ENCODE measurements at places on chromosomes 12 and 14.

- DNase-seq, result no peak
Measured at GRCh38 chr12:77442633-77443032, 377.3 kb upstream of the E2F7 start.

- DNase-seq, result no peak
Measured at GRCh38 chr12:50678650-50679365, 85.1 kb upstream of the ATF1 start.

- no peak for DNase-seq
Measured at GRCh38 chr12:95146769-95147168, 70.5 kb downstream of the FGD6 start.

DNA sequence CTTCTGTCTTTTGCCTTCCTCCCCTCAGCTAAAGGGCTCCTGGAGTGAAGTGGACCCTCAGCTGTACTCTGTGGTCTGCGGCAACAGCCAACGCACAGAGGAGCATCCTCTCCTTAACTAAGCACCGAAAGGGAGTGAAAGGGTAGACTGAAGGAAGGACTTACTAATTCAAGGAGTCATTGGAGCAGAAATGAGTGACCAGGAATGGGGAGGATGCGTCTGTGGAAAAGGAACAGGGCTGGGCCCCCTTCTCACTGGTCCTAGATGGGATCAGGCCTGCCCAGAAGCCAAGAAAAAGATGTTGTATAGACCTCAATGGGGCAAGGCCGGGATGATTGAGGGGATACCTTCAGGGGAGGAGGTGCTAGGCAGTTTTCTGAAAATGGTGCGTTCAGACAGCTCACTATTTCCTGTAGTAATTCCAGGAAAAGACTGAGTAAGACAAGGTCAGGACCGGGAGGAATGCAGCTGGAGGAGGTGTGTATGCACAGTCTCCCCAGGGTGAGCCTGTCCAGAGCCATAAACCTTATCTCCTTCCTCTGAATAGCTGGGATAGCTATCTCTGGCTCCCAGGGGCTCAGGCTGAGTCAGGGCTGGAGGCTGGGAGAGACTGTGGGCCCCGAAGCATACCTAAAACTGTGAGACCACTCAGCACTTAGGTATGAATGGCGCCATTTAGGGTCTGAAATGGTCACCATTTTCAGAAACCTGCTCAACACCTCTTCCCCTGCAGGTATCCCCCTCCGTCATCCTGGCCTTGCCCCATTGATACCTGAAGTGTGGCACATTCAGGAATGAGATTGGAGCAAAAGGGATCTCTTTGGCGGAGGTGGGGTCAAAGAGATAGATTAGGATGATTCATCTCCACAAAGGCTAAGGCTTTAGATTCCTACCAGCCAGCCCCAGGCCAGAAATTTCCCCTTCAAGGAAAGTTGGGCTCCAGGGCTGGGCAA, 20.2 kb upstream of the KRT8 start:
- DNase-seq, result no peak

DNA sequence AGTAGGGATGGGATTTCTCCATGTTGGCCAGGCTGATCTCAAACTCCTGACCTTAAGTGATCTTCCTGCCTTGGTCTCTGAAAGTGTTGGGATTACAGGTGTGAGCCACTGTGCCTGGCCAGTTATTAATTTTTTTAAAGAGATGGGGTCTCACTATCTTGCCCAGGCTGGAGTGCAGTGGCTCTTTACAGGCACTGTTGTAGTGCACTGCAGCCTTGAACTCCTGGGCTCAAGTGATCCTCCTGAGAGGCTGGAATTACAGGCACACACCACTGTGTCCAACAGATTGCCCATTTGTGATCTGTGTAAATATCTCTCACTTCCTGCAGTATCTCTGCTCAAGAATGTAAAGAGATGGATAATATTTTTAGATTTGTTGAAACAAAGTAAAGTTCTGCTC, 45.9 kb downstream of the PTPN11 start:
- no peak for DNase-seq

DNA sequence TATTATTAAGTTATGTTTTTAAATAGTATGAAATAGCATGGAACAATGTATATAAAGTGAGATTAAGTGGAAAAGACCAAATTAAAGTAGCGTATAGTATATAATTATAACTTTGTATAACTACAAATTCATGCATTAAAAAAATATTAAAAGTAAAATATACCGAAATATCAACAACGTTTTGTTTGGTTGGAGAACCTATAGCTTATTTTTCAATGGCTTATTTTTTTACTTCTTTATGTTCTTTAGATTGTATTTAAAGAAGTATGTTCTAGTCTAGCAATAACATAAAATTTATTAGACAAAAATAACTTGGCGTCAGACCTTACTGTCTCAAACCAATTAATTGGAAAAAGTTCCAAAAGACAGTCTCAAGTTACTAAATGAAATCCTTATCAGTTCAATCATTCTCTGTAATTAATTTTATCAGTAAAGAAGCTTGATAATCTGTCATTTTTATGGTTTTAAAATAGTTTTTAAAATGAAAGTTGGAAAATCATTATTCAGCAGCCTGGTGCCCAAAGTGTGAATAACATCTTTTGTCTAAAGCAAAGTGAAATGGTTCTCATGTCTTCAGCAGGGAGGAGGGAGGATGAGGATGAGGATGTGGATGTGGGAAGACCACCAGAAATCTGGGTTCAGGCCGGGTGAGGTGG, 46.7 kb downstream of the IRAK3 start:
- DNase-seq, result no peak

- DNase-seq, result no peak
Measured at GRCh38 chr12:10959804-10960203, 20.7 kb upstream of the TAS2R14 start.

DNA sequence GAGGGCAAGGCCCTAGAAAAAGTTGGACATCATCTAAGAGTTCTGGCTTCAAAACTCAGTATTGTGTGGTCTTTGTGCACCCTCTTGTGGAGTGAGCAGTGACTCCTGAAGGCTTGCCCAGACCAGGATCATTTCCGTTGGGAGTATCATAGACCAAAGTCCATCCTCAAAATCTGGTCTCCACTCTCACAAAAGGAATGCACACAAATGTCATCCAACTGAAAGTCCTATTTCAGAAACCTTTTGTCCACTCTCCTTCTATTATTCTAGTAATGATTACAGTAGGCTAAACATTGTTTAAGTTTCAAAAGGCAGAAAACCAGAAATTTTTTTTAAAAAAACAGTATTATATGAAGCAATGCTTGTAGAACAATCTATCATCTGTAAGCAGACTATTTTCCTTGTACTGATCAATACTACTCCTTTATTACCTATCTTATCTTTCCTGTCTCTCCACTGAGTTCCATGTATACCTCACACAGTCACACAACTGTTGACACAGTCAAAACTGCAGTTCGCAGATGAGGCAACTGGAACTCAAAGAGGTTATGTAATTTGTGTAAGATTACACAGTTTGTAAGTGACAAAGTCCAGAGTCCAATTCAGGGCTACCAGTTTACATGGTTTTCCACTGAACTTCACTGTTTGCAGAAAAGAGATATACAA, 41.4 kb downstream of the COX16 start:
- DNase-seq, result no peak

DNA sequence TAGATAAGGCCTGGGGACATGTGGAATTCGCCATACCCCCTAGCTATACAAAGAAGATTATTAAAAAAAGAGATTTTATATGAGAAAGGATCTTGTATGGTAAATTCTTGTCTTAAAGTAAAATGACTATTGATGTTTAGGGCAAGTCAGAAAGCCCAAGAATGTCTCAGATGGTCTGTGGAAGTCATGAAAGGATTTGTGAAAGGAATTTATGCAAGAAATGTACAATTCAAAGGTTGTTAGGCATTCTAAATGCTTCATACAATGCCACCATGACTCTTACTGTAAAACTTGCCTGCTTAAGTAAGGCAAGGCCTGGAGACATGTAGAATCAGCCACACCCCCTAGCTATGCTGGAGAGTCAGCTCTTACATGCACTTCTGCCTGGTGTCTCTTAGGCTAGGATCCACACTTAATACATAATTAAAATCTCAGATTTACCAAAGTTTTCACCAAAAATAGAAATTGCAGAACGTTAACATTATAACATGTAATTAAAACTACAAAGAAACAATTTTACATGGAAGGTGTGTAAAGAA, 8.9 kb upstream of the ETNK1 start:
- no peak for DNase-seq

GRCh38 chr12:4850857-4851380, 58.8 kb upstream of the KCNA1 start:
- DNase-seq, result no peak

- no peak for DNase-seq
Measured at GRCh38 chr12:7935590-7936581, at the start of gene SLC2A3. SLC2A3 (minus strand) TSS chr12:7936187; CDS start chr12:7936034, 153 bp downstream.

DNA sequence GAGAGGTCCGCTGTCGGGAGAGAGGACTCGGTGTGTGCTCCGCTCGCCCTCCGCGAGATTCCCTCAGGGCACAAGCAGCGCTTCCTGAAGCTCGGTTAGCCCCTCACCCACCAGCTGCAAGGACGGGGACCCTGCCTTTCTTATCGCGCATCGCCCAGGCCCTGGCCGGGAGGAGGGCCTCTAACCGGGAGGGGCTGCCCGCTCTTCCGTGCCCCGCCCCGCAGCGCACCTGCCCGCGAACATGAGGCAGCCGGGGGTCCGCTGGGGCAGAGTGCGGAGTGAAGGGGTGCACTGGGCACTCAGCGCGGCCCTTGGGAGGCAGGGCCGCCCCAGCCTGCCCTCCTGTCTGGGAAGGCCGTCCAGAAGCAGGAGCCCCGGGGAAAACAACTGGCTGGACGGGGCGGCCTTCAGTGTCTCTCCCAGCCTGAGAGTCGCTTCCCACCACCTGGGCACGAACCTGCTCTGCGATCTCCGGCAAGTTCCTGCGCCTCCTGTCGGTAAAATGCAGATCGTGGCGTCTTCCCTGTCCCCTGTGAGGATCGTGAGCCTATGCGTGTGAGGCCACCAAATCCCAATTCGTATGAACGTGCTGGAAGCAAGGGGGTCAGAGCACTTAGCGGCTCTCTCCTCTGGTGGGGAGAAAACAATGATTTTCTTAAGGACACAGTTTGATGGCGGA, 28.0 kb upstream of the ADIPOR2 start:
- no peak for DNase-seq

- no peak for DNase-seq
Measured at GRCh38 chr12:3288690-3289089, 202.3 kb upstream of the PRMT8 start.

GRCh38 chr12:8948701-8949341, 624 bp downstream of the M6PR start:
- no peak for DNase-seq

DNA sequence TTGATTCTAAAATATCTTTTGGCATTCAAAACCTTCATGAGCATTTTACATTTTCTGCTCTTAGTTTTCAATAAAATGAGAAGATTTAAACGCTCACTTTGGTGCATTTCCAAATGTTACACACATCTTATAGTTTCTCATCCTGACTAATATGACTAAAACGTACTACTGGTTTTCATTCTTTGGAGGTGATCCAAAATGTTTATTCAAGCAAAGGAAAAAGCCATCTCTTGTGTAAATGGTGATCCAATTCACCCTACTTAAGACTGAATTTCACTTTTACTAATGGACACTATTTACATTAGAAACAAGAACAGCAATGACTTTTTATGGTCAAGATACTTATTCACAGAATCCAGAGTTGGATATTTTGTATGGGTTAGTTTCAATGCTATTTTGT, 86.6 kb downstream of the KITLG start:
- peak; percentile 37 for DNase-seq

GRCh38 chr12:63450816-63451215, 217.5 kb downstream of the DPY19L2 start:
- no peak for DNase-seq

DNA sequence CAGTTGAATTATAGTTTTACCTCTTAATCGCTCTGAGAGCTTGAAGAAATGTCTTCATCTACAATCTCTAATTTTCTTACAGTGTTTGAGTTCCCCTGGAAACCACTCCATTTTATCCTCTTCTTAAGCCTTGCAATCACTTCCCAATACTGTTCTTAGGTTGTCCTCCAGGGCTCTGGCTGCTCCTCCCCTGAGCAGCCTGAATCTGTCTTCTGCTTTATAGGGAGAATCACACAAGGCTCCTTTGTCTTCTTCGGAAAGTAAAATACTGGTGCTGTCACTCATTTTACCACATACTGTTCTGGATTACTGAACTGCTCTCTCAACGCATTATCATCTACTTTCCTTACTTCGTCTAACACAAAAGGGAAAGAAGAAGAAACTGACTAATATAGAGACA, 133.7 kb downstream of the MDGA2 start:
- DNase-seq, result no peak
